ENCODE measurements at places on chromosomes 7 and 10. TPM values are rescaled to one million over a fixed set of nuclear protein-coding genes. Genes with fewer than 3 reads are reported as not detected.

DNA sequence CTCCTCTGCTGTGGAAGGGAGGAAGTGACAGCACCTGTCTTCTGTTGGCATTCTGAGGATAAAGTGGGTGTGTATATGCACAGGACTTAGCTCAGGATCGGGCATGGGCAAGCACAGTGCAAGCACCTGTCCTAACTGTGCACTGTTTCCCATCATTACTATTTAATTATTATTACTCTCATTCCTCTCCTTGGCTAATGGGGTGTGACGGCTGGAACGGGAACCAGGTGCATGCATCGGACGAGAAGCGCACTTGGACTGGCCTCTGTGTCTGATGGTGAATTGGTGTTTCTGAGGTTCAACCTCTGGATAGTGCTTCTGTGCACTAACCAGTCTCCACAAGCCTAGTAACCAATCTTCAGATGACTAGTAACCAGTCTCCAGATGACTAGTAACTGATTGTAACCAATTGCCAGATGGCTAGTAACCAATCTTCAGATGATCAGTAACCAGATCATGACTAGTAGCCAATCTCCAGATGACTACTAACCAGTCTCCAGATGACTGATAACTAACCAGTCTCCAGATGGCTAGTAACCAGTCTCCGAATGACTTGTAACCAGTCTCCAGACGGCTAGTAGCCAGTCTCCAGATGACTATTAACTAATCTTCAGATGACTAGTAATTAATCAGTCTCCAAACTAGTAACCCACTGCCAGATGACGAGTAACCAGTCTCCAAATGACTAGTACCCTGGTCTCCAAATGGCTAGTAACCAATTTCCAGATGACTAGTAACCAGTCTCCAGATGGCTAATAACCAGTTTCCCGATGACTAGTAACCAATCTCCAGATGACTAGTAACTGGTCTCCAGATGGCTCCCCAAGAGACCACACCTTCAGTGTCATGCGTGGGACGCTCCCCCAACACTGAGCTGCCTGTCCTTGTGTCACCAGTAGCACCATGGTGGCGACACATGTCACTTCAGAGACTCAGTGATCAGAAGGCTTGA lies 85.8 kb downstream of the PAXIP1 start:
- no peak for DNase-seq

DNA sequence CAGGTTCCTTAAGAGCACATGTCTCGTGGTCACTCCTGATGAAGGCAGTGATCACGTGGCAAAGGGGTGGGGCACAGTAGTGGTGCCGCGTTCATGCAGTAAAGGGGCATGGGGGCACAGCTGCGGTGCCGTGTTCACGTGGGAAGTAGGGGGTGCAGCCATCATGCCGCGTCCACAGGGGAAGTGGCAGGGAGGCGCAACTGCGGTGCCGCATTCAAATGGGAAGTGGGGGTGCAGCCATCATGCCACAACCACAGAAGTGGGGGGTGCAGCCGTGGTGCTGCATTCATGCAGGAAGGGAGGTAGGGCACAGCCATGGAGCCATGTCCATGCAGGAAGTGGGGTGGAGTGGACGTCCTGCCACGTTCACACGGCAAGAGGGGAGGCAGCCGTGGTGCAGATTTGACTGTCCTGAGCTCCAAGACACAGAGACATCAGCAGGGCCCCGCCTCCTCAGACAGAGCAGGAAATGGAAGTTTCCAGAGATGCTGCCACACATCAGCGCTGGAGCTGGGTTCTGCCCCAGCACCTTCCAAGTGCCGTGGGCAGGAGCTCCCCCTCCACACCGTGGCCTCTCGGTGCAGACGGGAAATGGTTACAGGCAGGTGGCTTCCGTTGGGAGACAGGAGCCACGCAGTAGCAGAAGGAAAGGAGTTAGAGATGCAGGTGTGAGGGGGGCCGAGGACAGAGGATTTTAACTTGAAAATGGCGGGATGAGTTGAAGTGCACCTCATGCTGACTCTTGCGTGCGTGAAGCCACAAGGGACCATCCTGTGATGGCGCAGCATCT lies 95.0 kb upstream of the DDC start:
- peak; percentile 27 for DNase-seq

GRCh38 chr7:145951566-145951965 lies 165.0 kb upstream of the CNTNAP2 start:
- DNase-seq, result no peak

DNA sequence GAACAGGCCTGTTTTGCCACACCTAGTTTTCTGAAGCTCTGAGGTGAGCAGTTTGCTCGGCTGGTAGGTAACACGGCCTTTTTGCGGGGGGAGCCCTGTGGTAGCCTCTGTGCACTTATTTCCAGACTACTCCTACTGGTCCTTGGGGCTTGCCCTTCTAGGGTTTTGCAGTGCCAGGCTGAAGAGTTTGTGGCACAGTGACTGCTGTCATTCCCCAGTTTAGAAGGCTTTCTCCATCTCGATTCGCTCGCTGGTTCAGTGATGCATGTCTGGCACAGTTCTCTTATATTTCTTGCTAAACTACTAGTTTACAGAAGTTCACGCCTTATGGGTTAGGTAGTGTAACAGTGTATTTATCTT lies 711 bp downstream of the KIF20B start:
- DNase-seq, result peak; percentile 5

GRCh38 chr10:43049081-43049551 lies 27.8 kb upstream of the RET start:
- DNase-seq, result no peak

GRCh38 chr10:131925011-131925649 lies 24.3 kb downstream of the PPP2R2D start:
- DNase-seq, result no peak

- no peak for DNase-seq
Measured at GRCh38 chr10:42809676-42810075, 27.1 kb downstream of the BMS1 start.

DNA sequence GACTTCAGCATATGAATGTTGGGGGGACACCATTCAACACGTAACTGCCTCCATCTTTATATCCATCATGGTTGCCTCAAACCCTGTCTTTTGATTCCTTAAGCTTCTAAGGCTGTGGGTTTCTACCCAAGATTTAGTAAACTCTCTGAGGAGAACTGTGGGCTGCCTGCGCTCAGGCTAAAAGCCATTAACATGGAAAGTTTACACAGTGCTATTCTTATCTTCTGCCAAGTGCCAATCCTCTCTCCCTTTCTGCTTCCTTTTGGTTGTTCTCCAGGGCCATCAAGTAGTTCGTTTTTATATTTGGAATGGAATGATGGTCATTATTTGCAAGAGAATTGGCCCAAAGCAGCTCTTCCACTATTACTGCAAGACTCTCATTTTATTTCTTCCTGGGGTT lies 97.3 kb upstream of the KLF14 start:
- DNase-seq, result no peak

GRCh38 chr10:124866812-124867211 lies 65.2 kb downstream of the ABRAXAS2 start:
- DNase-seq, result no peak

HOXA4 gene
- 0.14 TPM for total RNA-seq

SPDYE16 gene
- total RNA-seq, result 0.24 TPM

All from activated T-cell treated with anti-CD3 and anti-CD28 coated beads, Interleukin-2, amount 50 U/mL, for 4 hours (primary cell).